ENCODE measurements at places on chromosomes 12 and 14.

GRCh38 chr14:68938271-68939150, 40.6 kb downstream of the ACTN1 start:
- DNase-seq, result no peak

DNA sequence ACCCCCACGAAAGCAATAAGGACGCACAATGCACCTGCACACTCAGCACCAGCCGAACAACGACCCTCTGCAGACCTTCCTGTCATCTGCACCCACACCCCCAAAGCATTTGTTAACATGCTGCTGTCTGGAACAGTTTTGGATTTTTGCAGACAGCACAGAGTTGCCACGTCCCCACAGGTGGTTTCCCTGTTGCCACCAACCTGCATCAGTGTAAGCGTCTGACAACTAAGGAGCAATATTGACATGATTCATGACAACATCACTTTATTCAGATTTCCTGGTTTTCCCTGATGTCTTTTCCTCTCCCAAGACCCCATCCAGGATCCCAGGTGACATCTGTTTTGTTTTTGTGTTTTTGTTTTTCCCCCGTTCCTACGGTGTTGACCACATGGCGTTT, 150.7 kb upstream of the C14orf180 start:
- no peak for DNase-seq

DNA sequence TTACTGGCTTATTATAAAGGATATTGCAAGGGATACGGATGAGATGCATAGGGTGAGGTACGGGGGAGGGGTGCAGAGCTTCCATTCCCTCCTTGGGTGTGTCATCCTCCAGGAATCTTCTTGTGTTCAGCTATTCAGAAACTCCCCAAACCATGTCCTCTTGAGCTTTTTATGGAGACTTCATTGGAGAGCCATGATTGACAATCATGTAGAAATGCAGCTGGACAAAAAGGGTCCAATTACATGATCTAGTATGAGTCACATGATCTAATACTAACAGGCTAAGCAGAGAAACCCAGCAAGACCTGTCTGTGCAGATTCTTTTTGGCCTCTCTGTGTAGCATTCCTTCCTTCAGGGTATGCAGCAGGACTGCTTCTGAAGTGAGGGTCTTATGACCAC, 23.9 kb upstream of the FLVCR2 start:
- no peak for DNase-seq

DNA sequence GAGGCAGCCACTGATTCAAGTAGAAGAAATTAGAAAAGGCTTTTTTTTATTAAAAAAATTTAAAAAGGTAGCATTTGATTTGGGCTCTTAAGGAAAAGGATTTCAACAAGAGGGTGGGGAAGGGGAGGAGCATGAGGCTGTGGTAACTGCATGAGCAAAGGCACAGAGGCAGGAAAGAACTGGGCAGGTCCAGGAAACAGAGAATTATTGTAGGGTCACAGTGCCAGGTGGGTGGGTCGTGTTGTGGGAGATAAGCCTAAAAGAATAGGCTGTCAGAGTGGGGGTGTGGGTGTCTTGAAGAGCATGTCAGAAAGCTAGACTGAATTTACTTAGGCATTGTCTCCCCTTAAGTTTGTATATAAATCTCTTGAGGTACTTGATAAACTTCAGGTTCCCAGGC, 7.8 kb downstream of the LIMA1 start:
- DNase-seq, result no peak

DNA sequence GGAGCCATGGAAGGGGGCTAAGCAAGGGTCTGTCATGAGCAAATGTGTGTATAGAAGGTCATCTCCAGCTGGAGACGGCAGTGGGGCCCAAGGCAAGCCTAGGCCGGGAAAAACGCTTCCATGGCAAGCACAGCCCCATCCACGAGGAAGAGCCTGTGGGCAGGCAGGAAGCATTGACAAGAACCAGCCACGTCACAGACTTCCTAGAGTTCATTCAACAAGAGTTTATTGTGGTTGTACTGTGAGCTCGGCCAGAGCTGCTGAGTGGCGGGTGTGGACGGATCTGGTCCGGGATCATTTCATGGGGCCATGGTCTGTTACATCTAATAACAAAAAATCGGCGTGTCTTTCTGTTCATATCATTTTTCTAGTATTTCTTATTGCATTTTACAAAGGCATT, 311.7 kb downstream of the TMEM121 start:
- no peak for DNase-seq

DNA sequence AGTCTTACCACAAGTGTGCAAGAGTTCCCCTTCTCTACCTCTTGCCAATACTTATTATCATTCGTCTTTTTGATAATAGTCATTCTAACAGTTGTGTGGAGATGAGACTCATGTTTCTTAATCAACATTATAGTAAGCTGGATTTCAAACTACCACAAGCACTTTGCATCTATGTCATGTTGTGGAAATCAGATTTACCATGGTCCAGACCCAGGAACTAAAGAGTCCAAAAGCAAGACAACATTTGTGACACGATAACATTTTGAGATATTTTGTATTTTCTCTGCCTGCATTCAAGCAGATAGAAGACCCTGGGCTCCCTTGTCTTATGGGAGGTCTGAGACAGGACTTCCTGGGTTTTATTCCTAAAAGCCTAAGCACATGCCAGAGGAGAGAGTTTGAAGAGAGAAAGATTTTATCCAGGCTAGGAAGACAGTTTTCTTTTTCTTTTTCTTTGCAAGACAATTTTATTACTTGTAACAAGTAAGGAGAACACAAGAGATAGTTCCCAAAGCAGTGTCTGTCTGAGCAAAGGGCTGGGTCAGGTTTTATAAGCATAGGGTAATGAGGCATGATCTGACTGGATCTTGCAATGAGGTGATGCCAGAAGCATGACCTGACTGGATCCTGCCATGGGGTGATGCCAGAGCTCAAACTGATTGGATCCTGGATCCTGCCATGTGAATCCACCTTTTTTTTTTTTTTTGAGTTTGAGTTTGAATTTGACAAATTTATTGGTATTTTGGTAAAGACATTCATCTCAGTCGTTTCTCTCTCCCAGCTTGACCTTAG, 180.5 kb upstream of the HMGA2 start:
- no peak for DNase-seq

DNA sequence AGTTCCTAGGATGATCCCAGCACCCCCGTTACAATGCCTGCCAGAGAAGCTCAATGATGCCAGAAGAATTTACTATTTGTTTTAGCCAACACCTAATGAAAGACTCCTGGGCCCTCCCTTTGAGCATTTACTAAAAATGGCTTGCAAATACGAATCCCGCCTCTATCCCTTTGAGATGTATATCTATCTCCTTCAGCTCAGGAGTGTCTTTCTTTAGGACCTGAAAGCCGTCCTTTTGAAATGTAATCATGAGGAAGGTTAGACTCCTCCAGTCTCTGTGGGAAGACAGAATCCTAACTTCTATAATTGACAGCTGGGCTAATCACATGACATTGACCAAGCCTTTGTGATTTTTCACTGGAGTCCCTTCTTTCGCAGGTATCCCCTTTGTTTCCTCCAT, 19.2 kb upstream of the DYNC1H1 start:
- DNase-seq, result no peak

DNA sequence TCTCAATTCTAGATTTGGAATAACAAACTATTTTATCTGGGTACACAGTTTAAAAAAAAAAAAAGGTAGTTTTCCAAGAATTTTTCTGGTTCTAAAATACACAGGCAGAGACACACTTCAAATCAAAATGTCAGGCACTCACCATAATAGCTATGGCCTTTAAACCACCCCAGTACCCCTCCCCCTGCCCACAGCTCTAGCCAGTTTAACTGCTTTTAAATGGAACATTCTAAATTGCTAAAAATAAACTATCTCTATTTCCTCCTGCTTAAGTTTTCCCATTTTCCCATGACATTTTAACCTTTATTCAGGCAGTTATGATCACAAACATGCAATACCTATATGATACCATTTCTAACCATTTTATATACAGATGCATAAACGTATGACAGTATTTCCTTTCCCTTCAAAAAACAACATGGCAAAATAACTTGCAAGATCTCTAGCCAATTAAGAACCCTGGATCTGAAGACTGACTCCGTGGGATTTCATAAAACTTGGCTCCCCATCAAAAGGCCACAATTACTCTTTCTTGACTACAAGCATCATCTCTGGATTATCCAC, 46.3 kb downstream of the PPP2R5E start:
- DNase-seq, result no peak

DNA sequence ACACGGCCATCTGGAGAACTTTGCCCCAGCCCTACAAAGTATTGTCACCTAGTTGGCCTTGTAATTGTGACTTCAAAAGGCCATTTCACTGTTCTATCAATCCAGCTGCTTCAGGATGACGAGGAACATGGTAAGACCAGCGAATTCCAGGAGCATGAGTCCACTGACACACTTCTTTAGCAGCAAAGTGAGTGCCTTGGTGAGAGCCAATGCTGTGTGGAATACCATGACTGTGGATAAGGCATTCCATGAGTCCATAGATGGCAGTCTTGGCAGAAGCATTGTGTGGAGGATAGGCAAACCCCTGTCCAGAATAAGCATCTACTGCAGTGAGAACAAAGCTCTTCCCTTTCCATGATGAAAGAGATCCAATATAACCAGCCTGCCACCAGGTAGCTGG, 1009.1 kb upstream of the USP15 start:
- no peak for DNase-seq

DNA sequence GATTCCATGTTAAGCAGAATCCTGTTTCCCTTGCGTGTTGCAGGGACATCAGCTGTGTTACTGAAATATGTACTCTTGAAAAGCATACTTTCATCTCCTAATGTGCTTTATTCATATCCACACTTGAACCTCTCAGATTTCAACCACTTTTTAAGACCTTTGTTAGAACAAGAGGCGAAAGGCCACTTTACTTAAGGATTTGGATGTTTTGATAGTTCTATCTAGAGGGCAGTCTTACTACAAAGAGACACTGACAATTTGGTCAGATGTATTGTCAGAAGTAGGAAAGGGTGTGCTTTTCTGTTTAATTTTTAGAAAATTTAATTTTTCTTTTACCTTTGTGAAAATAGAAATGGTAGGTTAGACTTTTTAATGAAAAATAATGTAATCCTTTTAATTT, 267.9 kb downstream of the TMTC2 start:
- DNase-seq, result no peak

GRCh38 chr14:78498062-78498595, 328.0 kb downstream of the NRXN3 start:
- no peak for DNase-seq

GRCh38 chr12:116215023-116215422, 62.5 kb downstream of the MED13L start:
- no peak for DNase-seq

DNA sequence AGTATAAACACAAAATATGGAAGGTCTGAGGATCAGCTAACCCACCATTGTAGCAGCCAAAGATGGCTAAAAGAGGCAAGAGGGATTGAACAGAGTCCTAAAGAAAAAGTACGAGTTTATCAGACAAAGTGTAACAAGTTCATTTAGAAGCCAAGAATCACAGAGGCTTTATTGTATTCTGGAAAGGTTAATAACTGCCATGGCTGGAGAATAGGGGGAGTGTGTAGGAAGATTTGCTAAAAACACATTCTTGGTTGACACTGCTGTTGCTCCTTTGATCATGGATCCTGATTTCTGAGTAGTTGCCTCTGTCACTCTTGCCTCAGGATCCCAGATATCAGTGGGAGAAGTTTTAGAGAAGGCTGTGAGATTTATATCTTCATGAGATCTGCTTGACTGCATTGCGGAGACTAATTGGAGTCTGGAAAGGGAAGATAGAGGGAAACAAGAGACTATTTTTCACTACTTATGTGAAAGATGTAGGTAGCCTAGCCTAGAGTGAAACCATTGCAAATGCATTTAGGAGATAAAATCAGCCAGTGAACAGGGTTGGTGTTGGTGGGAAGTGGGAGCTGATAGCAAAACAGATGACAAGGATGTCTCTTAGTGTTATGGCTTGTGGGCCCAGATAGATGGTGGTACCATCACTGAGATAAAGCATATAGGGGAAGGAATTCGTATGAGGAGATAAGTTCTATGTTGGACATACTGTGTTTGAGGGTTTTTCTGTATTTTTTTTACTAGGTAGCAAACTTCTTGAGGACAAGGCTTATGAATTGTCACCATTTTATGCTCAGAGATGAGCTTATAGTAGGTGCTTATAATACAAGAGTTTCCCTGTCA, 402.9 kb upstream of the PDE3A start:
- no peak for DNase-seq

GRCh38 chr12:75913502-75914351, 117.8 kb downstream of the PHLDA1 start:
- DNase-seq, result peak; percentile 54

DNA sequence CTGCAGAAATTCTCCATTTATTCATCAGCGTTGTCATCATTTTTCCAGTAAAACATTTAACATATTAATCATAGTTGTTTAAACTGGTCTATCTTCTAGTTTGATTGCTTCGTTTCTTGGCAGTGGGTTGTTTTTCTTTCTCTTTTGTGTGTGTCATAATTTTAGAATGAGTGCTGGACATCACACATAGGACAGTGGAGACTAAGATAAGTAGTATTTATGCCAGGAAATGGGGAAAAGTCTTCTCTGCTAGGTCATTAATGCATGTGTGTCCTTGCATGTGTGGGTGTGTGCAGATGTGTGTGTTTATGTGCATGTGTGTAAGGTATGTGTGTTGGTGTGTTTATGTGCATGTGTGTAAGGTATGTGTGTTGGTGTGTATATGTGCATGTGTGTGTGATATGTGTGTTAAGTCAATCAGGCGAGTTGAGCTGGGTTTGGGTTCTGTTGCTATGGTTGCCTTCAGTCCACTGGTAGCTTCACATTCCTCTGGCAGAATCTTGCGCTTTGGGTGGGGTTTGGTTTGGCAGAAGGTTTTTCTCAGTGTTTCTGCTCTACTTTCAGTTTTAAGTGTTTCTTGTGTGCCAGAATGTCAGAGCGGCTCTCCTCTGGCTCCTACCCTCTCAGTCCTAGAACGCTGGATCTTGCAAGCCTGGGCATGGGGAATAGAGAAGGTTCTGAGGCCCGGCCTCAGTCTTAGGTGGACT, 7.8 kb upstream of the ADGRD1 start:
- no peak for DNase-seq

DNA sequence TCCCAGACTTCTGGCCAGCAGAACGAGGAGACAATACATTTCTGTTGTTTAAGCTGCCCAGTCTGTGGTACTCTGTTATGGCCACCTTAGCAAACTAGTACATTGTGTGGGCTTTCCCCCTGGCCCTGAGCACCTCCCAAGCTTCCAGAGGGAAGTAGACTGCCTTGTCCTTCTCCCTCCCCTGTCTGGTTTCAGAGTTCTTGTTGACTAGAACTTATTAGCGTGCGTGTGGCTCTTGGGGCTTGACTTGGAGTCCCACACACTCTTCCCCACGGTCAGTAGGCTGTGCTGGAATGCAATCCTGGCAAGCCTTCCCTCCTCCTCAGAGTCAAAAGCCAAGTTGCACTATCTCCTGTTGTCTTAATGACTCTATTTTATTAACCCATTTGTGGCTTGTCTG, 27.7 kb downstream of the FBLN5 start:
- DNase-seq, result no peak
